ENCODE measurements at places on chromosomes 13 and 19.
A peak's percentile ranks its signal among the peaks of the same experiment; 100 is the strongest.

- DNase-seq, result no peak
Observed at GRCh38 chr19:15098460-15098859, 8.7 kb upstream of the SYDE1 start.

DNA sequence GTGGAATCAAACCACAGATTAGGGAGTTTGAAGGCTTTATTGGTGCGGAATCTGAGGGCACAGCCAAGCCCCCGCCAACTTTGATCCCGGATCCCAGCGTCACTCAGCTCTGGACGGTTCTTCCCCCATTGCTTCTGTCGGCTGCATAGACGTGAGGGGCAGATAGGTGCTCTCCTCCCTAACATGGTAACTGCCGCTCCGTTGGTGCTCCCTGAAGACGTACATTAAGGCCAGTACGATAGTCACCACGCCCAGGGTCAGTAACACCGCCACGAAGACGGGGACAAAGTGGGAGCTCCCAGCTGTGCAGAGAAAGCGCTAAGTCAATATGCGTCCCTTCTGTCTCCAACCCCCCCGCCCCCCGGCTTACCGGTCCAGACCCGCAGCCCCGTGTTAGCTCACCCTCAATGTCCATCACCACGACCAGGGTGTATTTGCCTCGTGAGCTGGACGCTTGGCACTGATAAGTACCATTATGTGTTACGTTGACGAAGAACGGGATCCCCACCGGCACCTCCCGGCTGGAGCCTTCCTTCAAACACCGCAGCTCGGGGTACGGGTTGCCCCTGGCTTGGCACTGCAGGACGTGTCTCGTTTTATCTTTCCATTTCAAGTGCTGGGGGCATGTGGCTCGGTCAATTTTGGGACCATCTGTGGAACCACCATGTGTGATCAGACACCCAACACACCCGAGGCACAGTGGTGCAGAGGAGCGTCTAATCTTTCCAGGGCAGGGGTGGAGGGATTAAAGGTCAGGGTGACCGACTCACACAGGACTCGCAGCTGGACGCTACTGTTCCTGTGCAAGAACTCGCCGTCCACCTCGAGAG lies 644 bp upstream of the RAVER1 start:
- DNase-seq, result no peak

GRCh38 chr19:49127674-49128544 lies 8.6 kb downstream of the PPFIA3 start:
- peak; percentile 91 for DNase-seq

DNA sequence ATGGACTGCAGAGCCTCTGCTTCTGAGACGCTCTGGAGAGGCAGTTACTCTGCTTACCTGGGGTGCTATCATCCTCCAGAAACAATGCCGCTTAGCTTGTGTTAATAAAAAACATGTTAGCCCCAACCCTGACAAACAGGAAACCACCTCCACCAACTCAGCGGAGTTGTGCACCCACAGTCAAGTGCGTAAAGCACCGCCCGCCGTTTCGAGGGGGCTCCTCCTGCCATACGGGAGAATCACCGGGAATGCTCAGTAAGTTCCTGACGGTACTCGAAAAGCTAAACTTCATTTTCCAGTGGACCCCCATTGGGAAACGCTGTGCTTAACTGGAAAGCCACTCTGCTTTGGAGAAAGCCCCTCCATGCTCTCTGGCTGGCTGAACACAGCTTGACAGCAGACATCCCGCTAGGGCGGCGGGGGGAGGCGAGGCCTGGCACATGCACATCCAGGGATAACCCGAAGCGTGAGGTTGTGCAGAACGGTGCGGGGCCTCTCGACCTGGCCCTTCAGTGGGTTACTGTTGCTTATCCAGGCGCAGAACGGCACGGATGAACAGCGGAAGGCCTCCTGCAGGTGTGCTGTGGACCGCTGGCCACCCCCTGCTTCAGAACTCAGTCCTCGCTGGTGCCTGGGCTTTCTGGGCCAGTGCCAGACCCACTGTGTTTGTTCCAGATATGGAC lies 17.1 kb downstream of the GAS6 start:
- no peak for DNase-seq

DNA sequence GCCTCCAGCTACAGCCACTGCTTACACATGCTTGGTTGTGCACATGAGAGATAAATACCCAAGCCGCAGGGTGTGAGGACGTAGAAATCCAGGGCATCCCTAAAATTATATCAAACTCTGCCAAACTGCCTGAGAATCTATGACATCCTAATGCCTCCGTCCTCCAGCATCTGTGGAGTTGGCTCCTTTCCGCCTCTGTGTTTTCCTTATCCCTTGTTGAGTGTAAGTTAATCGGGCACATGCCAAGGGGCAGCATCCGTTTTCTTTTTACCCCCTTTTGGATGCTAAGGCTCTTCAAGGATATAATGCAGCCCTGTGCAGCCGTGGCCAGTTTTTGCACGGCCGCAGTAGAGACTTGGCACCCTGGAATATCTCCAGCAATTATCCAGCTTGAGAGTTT lies 66.5 kb downstream of the COL4A2 start:
- DNase-seq, result no peak

DNA sequence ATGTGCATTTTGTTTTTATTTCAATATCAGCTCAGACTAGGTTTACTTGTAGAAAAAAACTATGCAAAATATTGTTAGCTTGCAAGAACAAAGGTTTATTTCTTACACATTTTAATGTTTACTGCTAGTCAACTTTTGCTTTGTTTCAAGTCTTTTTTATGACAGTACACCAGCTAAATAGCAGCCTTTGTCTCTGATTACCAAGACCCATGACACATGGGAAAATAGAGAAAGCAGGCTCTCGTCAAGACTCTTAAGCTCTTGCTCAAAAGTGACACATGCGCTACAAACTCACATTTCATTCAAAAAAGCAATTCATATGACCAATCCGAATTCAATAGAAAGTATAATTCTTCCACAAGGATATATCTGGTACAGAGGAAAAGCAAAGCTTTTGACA lies 642.3 kb upstream of the SLITRK1 start:
- DNase-seq, result no peak

DNA sequence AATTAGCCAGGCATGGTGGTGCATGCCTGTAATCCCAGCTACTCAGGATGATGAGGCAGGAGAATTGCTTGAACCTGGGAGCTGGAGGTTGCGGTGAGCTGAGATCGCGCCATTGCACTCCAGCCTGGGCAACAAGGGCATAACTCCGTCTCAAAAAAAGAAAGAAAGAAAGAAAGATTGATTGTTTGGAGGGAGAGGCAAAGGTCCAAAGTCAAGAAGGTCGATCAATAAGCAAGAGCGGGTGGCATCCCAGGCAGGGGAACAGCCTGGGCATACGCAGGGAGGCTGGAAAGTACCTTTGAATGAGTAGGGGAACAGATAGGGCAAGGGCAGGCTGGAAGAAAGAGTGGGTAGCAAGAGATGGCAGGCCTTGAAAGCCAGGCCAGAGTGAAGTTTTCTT lies 11.9 kb upstream of the APOC4 start:
- no peak for DNase-seq

DNA sequence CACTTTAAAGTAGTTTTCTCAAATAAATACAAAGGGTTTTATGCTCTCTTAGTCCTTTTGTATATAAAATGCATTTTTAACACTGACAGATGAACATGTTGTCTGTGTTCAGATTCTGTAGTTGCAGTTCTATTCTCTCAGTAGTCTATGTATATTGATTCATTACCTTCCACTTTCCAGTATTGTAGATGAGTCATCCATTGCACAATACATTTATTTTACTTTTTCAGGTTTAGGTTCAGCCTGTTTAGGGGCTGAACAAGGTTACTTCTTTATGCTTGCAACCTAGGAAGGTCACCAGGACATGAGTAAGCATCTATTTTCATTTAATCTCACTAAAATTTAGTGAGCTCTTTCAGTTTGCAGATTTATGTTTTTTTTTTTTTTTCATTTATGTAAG lies 173.6 kb downstream of the NALCN start:
- no peak for DNase-seq

- DNase-seq, result no peak
Observed at GRCh38 chr13:75881109-75881775, 245.1 kb downstream of the LMO7 start.

- no peak for DNase-seq
Observed at GRCh38 chr19:2805991-2806649, 13.5 kb upstream of the ZNF554 start.

GRCh38 chr19:2902590-2903218 lies 2.0 kb downstream of the ZNF57 start:
- DNase-seq, result no peak

DNA sequence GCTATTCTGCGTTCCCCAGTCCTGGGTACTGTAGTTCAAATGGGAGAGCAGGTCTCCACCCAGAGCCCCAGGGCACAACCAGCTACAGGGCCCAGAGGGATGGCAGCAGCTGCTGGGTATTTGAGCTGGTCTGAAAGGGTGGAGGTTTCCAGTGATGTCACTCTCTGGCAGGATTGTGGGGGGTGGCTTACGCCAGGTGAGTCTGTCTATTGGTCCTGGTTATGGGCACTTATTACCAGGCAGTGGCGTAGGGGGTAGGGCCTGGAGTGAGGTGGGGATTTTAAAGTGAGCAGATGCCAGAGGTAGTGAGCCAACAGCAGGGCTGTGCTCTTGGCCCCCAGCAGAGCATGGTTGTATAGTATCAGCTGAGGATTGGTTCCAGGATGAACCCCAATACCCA lies 6.2 kb downstream of the RPS19 start:
- no peak for DNase-seq

GRCh38 chr13:97221989-97222700 lies at the start of gene MBNL2:
MBNL2 (plus strand) TSS chr13:97222333; CDS start chr13:97276236, 53,903 bp downstream.
- DNase-seq, result peak; percentile 74

GRCh38 chr19:48836089-48837017 lies at the start of gene HSD17B14:
HSD17B14 (minus strand) TSS chr19:48836491; CDS start chr19:48836411, 80 bp downstream.
- no peak for DNase-seq

DNA sequence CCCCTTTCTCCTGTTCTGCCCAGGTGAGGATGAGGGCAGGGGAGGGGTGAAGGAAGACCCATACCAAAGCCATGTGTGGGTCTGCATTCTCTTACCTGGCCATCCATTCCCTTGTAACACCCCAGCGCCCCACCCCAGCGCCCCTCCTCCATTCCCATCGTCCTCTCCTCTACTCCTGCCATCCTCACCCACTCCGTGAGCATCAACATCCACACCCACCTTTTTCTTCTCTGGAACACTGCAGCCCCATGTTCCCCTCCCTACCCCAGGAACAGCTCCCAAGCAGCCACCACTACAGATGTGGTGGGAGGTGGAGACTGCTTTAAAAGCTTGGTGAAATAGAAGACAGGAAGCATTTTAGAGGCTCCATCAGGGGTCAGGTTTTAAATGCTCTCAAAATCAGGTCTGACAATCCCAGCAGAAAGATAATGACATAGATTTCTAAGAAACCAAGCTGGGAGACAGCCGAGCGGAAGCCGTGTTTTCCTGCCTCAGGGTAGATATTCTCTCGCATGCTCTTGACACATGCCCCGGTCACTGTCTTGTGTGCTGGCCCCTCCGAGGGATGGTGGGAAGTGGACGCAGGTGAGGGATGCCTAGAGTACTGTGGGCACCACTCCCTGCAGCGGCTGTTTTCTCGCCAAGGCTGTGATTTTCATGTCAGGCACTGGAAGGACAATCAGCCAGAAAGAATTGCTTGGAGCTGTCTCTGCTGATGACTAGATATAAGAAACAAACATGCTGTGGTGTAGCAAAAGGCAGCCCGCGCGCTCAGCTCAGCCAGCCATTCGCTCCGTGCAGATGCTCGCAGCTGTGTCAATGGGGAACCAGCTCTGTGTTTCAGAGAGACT lies 9.8 kb downstream of the MEDAG start:
- DNase-seq, result no peak

GRCh38 chr19:45496349-45496953 lies 396 bp downstream of the RTN2 start:
- DNase-seq, result no peak

- no peak for DNase-seq
Observed at GRCh38 chr19:50959731-50960500, 7.1 kb upstream of the KLK5 start.

DNA sequence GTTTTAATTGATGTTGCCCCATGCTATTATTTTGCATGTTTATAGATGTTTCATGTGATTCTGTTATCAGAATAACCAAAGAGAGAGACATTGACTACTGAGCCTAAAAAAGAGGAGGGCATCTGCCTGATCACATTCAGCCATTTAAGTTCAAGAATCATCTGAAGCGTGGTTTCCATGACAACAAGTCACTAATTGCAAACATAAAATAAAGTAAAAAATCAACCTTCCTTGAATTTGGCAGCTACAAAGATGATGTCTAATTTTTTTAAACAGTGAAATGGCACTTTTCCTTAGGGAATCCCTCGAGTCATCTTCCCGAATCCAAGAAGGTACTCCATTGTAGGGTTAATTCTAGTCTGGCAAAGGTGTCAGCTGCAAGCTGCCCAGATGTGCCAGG lies 884.2 kb downstream of the DIAPH3 start:
- no peak for DNase-seq

GRCh38 chr19:35828692-35829301 lies 16.2 kb upstream of the PRODH2 start:
- DNase-seq, result peak; percentile 23

GRCh38 chr13:46197299-46198048 lies 14.3 kb upstream of the LRRC63 start:
- DNase-seq, result no peak

DNA sequence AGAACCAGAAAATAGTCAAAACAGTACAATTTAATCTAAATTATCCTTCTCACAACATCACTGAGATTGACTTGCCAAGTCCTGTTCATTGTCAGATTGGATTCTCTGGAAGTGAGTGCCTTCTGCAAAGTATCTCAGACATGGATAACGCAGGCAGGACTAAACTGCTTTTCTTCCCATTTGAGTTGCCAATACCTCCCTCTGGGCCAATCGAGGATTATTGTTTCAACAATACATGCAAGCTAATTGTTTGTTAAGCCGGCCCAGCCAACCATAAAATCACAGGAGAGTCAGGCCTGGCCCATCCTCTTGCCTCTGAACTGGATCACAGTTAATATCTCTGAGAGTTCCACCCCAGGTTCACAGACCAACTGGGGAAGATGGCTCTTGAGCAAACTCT lies 240.0 kb downstream of the ENOX1 start:
- no peak for DNase-seq

- DNase-seq, result no peak
Observed at GRCh38 chr19:8117991-8118390, 31.4 kb downstream of the FBN3 start.

GRCh38 chr13:110664673-110665072 lies 41.2 kb downstream of the CARS2 start:
- no peak for DNase-seq

DNA sequence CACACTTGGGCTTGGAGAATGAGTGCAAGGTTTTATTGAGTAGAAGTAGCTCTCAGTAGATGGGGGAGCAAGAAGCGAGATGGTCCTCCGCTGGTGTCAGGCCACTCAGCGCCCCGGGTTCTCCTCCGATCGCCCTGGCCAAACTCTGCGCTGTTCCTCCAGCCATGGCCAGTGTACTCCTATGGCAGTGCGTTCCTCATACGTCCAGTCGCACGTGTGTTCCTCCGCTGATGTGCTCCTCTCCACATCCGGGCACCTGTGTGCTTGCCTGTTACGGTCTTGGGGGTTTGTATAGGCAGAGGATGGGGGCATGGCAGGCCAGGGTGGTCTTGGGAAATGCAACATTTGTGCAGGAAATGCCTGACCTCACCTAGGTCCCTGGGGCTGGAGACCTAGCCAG lies 1899.4 kb downstream of the PCDH9 start:
- no peak for DNase-seq
